Activated CD8-positive, alpha-beta memory T cell treated with anti-CD3 and anti-CD28 coated beads, Interleukin-2, amount 10 ng/mL, durations not matched to agents 7 days and 5 days (primary cell): ENCODE measurements at places on chromosomes 12 and 14.

DNA sequence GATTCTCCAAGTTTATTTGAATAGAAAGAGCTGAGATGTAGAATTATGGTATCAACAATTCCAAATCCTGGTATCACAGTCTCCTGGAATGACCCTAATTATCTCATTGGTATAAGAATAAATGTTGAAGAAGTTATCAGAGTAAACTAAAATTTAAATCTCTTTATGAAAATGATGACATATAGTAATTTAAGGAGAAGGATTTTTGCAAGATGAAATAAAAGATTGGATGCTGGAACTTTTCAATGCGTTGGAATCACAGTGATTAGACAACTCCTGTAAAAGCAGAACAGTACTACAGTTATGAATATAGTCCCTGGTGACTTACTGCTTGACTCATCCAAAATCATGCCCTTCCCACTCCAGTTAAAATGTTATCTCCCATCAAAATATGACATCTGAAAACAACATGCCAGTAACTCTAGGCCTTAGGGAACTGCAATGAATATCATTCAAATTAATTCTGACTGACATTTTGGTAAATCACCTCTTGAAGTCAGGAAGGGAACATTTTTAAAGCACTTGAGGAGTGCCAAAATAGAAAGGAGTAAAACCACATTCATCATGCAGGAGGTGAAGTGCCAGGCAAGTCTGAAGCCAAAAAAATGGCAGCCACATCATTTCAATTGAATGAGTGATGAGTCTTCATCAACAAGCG, 197.8 kb upstream of the PRKD1 start:
- no peak overlapping the region for H3K4me3 ChIP-seq
- DNase-seq = no peak
- no peaks in the 10 kb centered on the region for H3K4me1 ChIP-seq
- H3K27ac ChIP-seq = no peak overlapping the region
- no peaks in the 10 kb centered on the region for H3K36me3 ChIP-seq

GRCh38 chr14:71395151-71395604, 487.9 kb downstream of the PCNX1 start:
- H3K27me3 ChIP-seq = no peaks in the 10 kb centered on the region
- H3K27ac ChIP-seq = no peak overlapping the region
- DNase-seq = no peak
- peaks cover 30% of the 10 kb centered on the region for H3K4me1 ChIP-seq

DNA sequence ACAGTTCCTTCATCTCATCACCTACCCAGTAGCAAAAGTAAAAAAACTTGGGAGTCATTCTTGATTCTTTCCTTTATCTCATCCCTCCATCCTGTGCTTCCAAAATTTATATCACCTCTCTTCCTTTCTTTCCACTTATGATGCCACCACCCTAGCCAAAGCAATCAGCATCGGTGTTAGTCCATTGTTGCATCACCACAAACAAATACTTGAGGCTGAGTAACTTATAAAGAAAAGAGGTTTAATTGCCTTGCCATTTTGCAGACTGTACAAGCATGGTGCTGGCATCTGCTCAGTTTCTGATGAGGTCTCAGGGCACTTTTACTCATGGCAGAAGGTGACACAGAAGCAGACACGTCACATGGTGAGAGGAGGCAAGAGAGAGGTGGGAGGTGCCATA, 19.8 kb upstream of the CATSPERB start:
- no peak for DNase-seq
- no peaks in the 10 kb centered on the region for H3K36me3 ChIP-seq
- H3K4me3 ChIP-seq = no peak overlapping the region
- H3K4me1 ChIP-seq = no peaks in the 10 kb centered on the region

- no peak for DNase-seq
- H3K36me3 ChIP-seq = no peaks in the 10 kb centered on the region
- peaks cover 8% of the 10 kb centered on the region for H3K4me1 ChIP-seq
Observed at GRCh38 chr12:2384029-2384386, 331.2 kb downstream of the CACNA1C start.

- H3K27me3 ChIP-seq = no peaks in the 10 kb centered on the region
- H3K27ac ChIP-seq = peak within 1 kb of the TSS; percentile 100
- H3K4me3 ChIP-seq = peak within 1 kb of the TSS; percentile 99
- peaks cover 30% of the 10 kb centered on the region for H3K4me1 ChIP-seq
- H3K36me3 ChIP-seq = peaks cover 33% of the 10 kb centered on the region
Observed at GRCh38 chr14:24114532-24115421, at the start of the genes DCAF11 and NRL. TSS of gene DCAF11 (plus strand) at chr14:24114777. CDS start at chr14:24115595, 818 bp downstream. TSS of gene NRL (minus strand) at chr14:24114949. CDS start at chr14:24082848, 32,101 bp downstream.

- no peaks in the 10 kb centered on the region for H3K4me1 ChIP-seq
- DNase-seq = no peak
- H3K27ac ChIP-seq = no peak overlapping the region
- H3K4me3 ChIP-seq = no peak overlapping the region
- no peaks in the 10 kb centered on the region for H3K27me3 ChIP-seq
- no peaks in the 10 kb centered on the region for H3K36me3 ChIP-seq
Observed at GRCh38 chr12:14043776-14044175, 62.4 kb upstream of the GRIN2B start.

- H3K36me3 ChIP-seq = no peaks in the 10 kb centered on the region
- no peak overlapping the region for H3K27ac ChIP-seq
- DNase-seq = no peak
Observed at GRCh38 chr12:111761099-111761498, 5.6 kb upstream of the ALDH2 start.

DNA sequence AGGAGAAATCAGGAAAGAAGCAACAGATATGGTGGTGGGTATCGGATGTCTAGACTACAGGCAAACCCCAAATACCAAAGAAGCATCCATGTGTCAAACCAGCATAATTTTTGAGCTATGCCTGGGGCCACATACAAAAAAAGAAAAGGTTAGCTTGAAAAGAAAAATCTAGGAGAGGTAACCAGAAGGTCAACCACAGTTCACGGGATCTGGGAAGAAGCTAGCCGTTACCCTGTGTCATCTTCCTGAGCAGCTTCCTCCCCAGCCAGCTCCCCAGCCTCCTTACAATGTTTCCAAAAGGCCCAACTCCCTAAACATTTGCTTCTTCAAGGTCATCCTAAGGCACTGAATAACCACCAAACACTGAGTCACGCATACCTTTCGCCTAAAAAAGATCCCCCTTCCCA, 3.1 kb downstream of the SINHCAF start:
- peaks cover 58% of the 10 kb centered on the region for H3K4me1 ChIP-seq
- H3K27ac ChIP-seq = peak overlapping the region; percentile 100
- peaks cover 10% of the 10 kb centered on the region for H3K36me3 ChIP-seq
- no peaks in the 10 kb centered on the region for H3K27me3 ChIP-seq

GRCh38 chr12:18443768-18444437, 182.6 kb downstream of the PIK3C2G start:
- no peaks in the 10 kb centered on the region for H3K36me3 ChIP-seq
- no peak overlapping the region for H3K27ac ChIP-seq
- no peaks in the 10 kb centered on the region for H3K27me3 ChIP-seq
- H3K4me3 ChIP-seq = no peak overlapping the region

DNA sequence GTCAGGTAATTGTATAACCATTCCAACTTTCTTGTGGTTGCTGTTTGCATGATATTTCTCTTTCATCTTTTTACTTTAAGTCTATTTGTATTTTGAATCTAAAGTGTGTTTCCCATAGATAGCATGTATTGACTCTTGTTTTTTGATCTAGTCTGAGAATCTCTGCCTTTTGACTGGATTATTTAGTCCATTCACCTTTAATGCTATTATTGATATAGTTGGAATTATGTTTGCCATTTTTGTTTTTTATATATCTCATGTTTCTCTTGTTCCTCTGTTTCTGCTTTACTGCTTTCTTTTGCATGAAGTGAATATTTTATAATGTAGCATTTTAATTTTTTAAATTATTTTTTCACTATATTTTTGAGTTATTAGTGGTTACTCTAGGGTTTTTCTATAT, 103.9 kb upstream of the PMCH start:
- H3K4me3 ChIP-seq = no peak overlapping the region
- no peak overlapping the region for H3K27ac ChIP-seq
- no peaks in the 10 kb centered on the region for H3K36me3 ChIP-seq
- H3K4me1 ChIP-seq = peaks cover 15% of the 10 kb centered on the region

- no peak for DNase-seq
- no peak overlapping the region for H3K4me3 ChIP-seq
- no peaks in the 10 kb centered on the region for H3K4me1 ChIP-seq
- H3K27ac ChIP-seq = no peak overlapping the region
Observed at GRCh38 chr12:65257986-65258385, 20.5 kb upstream of the MSRB3 start.

- H3K4me3 ChIP-seq = no peak overlapping the region
- peaks cover 2% of the 10 kb centered on the region for H3K4me1 ChIP-seq
- H3K27ac ChIP-seq = no peak overlapping the region
- H3K27me3 ChIP-seq = peaks cover 4% of the 10 kb centered on the region
Observed at GRCh38 chr12:91037276-91037675, 20.5 kb downstream of the KERA start.

GRCh38 chr14:61139006-61139599, 142.0 kb downstream of the TMEM30B start:
- DNase-seq = no peak
- H3K4me1 ChIP-seq = no peaks in the 10 kb centered on the region
- H3K27me3 ChIP-seq = peaks cover 12% of the 10 kb centered on the region
- no peak overlapping the region for H3K4me3 ChIP-seq
- H3K27ac ChIP-seq = no peak overlapping the region
- no peaks in the 10 kb centered on the region for H3K36me3 ChIP-seq

- H3K27me3 ChIP-seq = no peaks in the 10 kb centered on the region
- no peak for DNase-seq
- no peaks in the 10 kb centered on the region for H3K36me3 ChIP-seq
- no peak overlapping the region for H3K27ac ChIP-seq
Observed at GRCh38 chr14:40280652-40281051, 848.4 kb upstream of the FBXO33 start.

DNA sequence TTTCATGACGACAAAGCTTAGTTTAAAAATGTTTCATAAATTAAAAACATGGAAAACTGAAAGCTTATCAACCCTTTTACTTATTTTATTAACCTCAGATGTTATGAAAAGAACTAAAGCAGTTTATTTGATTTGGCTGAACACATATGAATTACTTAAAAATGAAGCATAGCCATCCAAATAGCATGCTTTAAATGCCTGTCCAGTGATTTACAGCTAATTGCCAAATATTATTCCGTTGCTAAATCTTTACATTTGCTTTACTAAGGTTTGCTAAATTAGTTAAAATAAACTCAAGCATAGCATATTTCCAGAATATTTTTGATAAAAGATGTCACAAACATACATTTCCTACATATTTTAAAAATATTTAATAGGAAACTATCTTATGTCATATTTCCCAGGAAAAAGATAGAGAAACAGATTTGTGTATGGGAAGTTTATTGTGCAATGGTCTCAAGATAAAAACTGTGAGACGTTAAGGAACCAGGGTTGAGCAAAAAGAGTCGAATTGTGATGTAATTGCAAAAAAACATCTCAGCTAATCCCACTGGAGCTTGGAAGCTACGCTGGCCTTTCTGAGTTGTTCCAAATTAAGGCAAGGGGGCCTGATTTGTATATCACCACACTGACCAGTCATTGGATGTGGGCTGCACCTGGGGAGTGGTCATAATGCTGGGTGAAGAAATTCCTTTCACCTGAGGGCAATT, 25.8 kb downstream of the GPR135 start:
- peaks cover 5% of the 10 kb centered on the region for H3K4me1 ChIP-seq
- peaks cover 3% of the 10 kb centered on the region for H3K27me3 ChIP-seq
- no peak for DNase-seq
- H3K36me3 ChIP-seq = no peaks in the 10 kb centered on the region
- H3K27ac ChIP-seq = no peak overlapping the region

DNA sequence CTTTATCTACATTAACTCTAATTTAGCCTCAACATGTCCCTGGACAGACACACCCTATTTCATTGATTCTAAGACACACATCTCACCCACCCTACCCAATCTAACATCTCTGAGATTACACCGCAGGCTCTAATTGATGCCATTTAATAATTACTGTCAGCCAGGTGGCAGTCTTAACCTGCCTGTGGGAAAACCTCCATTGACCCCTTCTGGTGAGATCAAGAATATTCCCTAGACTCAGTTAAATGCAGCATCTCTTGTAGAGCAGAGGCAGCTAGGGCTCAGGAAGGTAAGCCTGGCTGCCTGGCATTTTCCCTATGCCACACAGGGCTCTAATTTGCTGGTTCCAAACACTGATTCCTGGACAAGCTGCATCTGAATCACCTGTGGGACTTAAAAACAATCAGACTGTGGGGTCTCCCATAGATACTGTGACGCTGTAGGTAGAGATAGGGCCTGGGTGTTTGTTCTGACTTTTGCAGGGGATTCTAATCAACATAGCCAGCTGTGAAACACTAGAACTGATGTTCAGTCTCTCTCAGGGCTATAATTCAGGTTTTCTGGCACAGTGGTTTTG, 14.3 kb downstream of the MCRS1 start:
- H3K27me3 ChIP-seq = peaks cover 17% of the 10 kb centered on the region
- peaks cover 3% of the 10 kb centered on the region for H3K4me1 ChIP-seq
- H3K27ac ChIP-seq = no peak overlapping the region
- no peak for DNase-seq
- H3K4me3 ChIP-seq = no peak overlapping the region
- H3K36me3 ChIP-seq = peaks cover 2% of the 10 kb centered on the region

DNA sequence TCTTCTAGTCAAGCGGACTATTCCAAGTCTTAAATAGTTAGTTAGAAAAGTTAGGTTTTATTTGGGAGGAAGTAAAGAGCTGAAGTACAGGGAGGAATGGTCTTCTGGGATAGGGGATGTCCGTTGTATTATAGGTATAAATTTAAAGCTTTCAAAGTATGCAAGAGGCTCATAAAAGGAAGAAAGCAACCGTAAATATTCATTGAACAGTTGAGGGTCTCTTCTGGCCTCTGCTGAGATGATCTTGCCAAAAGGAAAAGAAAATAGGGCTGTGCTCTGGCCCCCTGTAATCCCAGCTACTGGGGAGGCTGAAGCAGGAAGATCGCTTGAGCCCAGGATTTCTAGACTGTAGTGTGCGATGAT, 377 bp upstream of the TIMELESS start:
- peak overlapping the region; percentile 82 for H3K27ac ChIP-seq
- H3K4me3 ChIP-seq = peak overlapping the region; percentile 87
- no peak for DNase-seq
- peaks cover 28% of the 10 kb centered on the region for H3K4me1 ChIP-seq
- no peaks in the 10 kb centered on the region for H3K27me3 ChIP-seq

DNA sequence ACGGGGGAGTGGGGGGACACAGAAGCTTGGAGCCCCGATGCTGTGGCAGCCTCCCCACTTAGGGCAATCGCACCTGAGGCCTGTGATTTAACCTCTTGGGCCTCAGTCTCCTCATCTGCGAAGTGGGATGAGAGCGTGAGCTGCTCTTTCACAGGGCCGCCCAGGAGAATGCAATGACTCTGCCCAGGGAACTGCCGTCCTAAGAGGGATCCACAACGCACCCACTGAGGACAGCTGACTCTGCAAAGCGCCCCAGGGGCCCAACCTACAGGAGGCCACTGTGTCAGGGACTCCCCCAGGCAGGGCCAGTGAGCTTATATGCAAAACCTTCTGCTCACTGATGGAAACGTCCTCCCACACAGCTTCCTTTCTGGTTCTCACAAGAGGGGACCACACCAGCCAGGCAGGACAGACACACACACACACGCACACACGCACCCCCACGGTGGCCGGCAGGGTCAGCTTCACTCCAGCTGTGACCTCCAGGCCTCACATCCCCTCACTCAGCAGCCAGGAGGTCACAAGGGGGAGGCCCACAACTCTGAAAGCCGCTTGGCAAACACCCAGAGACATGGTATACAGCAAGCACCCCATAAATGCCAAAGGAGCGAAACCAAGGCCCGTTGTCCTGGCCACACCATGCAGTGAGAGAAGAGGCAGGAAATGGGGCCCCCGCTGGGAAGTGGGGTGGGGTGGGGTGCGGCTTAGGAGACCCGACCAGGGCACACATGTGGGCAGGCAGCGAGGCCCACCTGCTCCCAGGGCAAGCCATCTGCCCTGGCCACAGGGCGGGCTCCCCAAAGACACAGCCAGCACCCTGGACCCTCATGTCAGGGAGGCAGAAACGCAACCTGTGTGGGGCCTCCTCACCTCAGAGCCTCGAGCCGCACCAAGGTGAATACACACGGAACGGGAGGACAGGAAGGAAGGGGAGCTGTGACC, 73.3 kb downstream of the NCOR2 start:
- no peaks in the 10 kb centered on the region for H3K36me3 ChIP-seq
- H3K4me3 ChIP-seq = no peak overlapping the region
- peak overlapping the region; percentile 69 for H3K27ac ChIP-seq
